ENCODE measurements at places on chromosomes 11 and 22. TPM values are rescaled to one million over a fixed set of nuclear protein-coding genes. Genes with fewer than 3 reads are reported as not detected.

The CEP164 gene
- 35.1 TPM for total RNA-seq

The OR51M1 gene
- not detected for total RNA-seq

The PIK3IP1 gene
- total RNA-seq: 2.2 TPM

DNA sequence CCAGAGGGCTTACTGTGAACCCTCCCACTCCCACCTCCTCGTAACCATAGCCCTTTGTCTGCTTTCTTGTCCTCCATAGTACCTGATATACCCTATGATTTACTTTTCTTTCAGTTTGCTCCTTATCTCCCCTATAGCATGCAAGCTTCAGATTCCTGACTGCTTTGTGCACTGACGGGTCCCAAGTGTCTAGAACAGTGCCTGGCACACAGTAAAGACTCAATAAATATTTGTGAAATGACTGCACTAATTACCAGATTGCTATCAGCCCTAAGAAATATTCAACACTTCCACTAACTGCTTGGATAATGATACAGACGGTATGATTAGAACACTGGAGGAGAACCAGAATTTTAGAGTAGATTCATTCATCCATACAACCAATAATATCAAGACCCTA lies 33.0 kb downstream of the ISX start:
- DNase-seq: no peak

The OR5B21 gene
- not detected for total RNA-seq

- DNase-seq: no peak
These were observed 13.9 kb downstream of the HSD17B12 start for GRCh38 chr11:43694477-43694876.

Measured in SJSA1 (cell line).